ENCODE measurements at places on chromosomes 4 and X.
A peak's percentile ranks its signal among the peaks of the same experiment; 100 is the strongest.

GRCh38 chr4:82247629-82248028, 126.2 kb downstream of the HNRNPD start:
- no peak for DNase-seq

- no peak for DNase-seq
These were observed 117.7 kb downstream of the SMIM20 start for GRCh38 chr4:26031704-26032103.

- DNase-seq, result no peak
These were observed 83.9 kb downstream of the SATL1 start for GRCh38 chrX:85159644-85160043.

GRCh38 chr4:89468602-89469001, 161.0 kb upstream of the GPRIN3 start:
- DNase-seq, result no peak

- no peak for DNase-seq
These were observed 8.4 kb upstream of the RPS3A start for GRCh38 chr4:151091047-151091446.

- DNase-seq, result no peak
These were observed 53.9 kb downstream of the ENPP6 start for GRCh38 chr4:184163813-184164212.

- peak; percentile 18 for DNase-seq
These were observed 795 bp upstream of the BRWD3 start for GRCh38 chrX:80810365-80810978.

DNA sequence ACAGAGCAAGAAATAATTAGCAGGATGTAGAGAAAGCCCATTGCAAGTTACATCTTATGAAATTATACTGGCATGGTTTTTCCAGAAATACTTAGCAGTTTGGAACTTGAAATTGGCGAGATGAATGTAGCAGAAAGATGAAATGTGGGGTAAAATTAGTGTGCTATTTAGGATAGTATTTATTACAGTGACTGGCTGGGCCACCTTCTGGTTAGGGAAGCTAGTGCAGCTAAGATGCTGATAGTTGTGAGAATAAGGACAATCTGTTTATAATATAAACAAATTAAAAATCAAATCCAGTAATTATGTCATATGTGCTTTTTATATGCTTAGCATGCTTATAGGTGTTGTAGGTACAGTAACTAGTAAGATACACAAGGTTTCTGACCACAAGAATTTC, 74.8 kb downstream of the IL15 start:
- no peak for DNase-seq

GRCh38 chrX:129679901-129680300, 25.1 kb upstream of the APLN start:
- no peak for DNase-seq

- DNase-seq, result peak; percentile 39
These were observed 23.2 kb downstream of the PRPS2 start for GRCh38 chrX:12814420-12814819.

- DNase-seq, result peak; percentile 28
These were observed 36.7 kb upstream of the GABRQ start for GRCh38 chrX:152600853-152601633.

- no peak for DNase-seq
These were observed 24.1 kb upstream of the TMEM271 start for GRCh38 chr4:600166-600565.

- DNase-seq, result no peak
These were observed 58.0 kb downstream of the FUNDC1 start for GRCh38 chrX:44484607-44485146.

- DNase-seq, result no peak
These were observed 13.4 kb upstream of the RP2 start for GRCh38 chrX:46823481-46823880.

DNA sequence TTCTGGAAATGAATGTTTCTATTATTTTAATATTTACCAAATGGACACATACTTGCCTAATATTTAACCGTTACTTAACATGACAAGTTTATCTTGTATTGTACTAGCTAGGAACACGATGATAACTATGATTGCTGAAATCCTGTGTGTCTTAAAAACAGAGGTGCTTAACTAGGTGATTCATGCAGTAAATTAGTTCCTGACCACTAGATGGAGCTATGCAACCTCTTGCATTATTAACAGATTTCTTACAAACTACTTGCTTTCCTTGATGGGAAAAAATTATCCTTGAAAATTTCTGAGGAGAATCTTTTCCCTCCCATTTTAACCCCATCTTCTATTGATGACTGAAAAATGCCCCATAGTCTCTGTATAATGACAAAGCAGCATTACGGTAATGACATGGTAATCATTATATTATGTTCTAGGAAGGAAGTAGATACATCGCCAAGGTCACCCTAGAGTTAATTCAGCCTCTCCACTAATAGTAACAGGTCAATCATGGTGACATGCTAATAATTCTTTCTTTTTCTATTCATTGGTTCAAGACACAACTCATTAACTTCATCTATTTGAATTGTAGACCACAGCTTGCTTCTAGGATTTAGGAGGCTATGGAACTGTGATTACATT, 844.2 kb downstream of the RAPGEF2 start:
- peak; percentile 57 for DNase-seq

- no peak for DNase-seq
These were observed 87.6 kb downstream of the TMEM131L start for GRCh38 chr4:153553819-153554170.
